ENCODE measurements at places on chromosomes 2 and 18. TPM values are rescaled to one million over a fixed set of nuclear protein-coding genes. Genes with fewer than 3 reads are reported as not detected.

Gene COBLL1
- total RNA-seq, result 13.1 TPM

Gene PXDN
- 30.0 TPM for total RNA-seq

Gene COL4A4
- total RNA-seq, result 2.1 TPM

Gene ALPP
- total RNA-seq, result not detected

Gene TUBB8B
- 0.69 TPM for total RNA-seq
